ENCODE measurements at places on chromosomes 11 and 22. TPM values are rescaled to one million over a fixed set of nuclear protein-coding genes. Genes with fewer than 3 reads are reported as not detected.

Gene OR5P2
- total RNA-seq, result not detected

Gene NLRP6
- 0.09 TPM for total RNA-seq

Gene PGA4
- not detected for total RNA-seq

Gene FDXACB1
- total RNA-seq, result 2.2 TPM

Gene MUC6
- total RNA-seq, result 0.07 TPM

Gene TTLL8
- not detected for total RNA-seq

Gene OR56B1
- total RNA-seq, result 0.09 TPM

Gene BTG4
- total RNA-seq, result not detected

Gene OVOL1
- 7.7 TPM for total RNA-seq

Gene OR10A2
- not detected for total RNA-seq

Gene CD3G
- total RNA-seq, result 0.20 TPM

Gene LRRC4C
- total RNA-seq, result 0.41 TPM

Gene FREY1
- 1.8 TPM for total RNA-seq

Gene NAALAD2
- total RNA-seq, result 3.7 TPM

Gene ARFGAP3
- total RNA-seq, result 16.9 TPM

Measured in WTC11 (cell line).